SHP77 treated with DMSO at 0.1 percent for 48 hours (cell line): ENCODE measurements at places on chromosomes 1 and 21.

GRCh38 chr1:21775985-21776562, 6.9 kb downstream of the USP48 start:
- no peak for DNase-seq

DNA sequence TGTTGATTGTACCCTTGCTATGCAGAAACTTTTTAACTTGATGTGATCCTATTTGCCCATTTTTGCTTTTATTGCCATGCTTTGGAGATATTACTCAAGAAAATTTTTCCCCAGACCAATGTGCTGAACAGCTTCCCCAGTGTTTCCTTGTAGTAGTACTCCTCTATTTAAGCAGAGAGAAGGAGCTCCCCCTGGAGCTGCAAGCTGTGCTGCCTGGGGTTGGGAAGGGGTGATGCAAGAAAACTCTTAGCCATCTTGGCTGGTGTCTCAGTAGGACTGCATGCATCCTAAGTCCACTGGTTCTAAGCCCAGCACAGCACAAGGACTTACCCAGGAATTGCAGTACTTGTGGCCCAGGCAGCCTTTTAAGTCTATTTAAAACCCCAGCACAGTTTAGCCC, 121.6 kb downstream of the NTMT2 start:
- DNase-seq: no peak

GRCh38 chr1:104468282-104468681, 718.6 kb downstream of the AMY1C start:
- DNase-seq: no peak

DNA sequence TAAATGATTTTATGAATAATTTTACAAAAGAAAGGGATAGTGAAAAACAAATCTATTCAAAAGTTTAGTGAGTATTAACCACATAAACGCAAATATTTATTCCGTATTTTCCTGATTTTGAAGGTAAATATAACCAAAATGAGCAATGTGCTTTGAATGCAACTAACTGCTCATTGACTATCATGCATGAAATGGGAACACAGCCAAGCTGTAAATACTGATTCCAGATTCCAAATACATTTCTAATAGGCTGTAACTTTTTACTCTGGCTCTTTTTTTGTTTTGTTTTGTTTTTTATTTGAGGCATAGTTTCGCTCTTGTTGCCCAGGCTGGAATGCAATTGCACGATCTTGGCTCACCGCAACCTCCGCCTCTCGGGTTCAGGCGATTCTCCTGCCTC, 41.8 kb downstream of the SELENOF start:
- no peak for DNase-seq

- DNase-seq: no peak
Observed at GRCh38 chr1:81125672-81126071, 675.1 kb upstream of the ADGRL2 start.

DNA sequence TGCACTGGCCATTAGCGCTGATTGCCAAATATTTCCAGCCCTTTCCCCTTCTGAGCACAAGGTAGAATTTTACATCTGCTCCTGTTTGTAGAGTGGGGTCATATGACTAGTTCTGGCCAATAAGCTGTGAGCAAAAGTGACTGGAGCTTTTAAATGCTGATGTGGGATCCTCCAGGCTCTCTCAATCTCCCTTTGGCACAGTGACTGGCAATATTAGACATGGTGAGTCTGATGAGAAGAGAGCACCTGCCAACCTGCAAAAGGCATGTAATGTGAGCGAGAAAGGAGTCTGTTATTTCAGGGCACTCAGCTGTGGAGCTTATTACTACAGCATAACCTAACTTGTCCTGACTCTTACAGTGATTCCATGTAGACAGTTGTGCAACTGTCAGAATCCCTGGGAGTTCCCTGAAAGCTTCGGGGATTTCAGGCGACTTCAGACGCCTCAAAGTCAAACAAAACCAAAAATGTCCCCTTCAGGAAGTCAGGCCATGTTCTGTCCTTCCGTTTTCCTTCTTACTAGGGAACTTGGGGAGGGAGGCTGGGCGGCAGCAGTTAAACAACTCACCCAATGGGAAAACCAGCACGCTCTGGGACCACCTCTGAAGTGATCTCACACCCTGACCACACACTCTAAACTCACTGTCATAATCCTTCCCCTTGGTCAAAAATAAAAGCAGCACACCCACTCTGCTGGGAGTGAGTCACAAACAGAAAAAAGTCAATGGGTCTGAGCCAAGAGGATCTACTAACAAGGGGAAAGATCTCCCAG, 3.6 kb upstream of the RASSF5 start:
- no peak for DNase-seq

DNA sequence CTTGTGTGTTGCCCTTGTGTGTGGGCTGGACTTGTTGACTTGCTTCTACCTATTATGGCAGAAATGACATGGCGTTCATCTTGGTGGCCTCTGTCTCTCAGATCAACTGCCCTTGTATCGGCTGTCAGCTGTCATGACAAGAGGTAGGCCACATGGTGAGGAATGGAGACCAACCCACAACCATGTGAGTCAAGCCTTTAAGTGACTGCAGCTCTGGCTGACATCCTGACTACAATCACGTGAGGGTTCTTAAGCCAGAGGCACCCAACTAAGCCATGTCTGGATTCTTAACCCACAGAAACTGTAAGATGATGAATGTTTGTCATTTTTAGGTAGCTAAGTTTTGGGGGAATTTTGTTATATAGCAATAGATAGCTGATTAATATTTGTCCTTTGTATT, 82.1 kb downstream of the KCND3 start:
- DNase-seq: no peak

GRCh38 chr1:5269901-5270300, 615.5 kb downstream of the AJAP1 start:
- DNase-seq: no peak
